ENCODE measurements at places on chromosomes 4 and X. TPM values are rescaled to one million over a fixed set of nuclear protein-coding genes. Genes with fewer than 3 reads are reported as not detected.
A peak's percentile ranks its signal among the peaks of the same experiment; 100 is the strongest.

Gene TMEM128
- total RNA-seq, result 19.4 TPM

Gene DGKK
- 43.2 TPM for total RNA-seq

Gene ADGRG4
- not detected for total RNA-seq

Gene CXCL11
- not detected for total RNA-seq

- H3K4me1 ChIP-seq, result no peaks in the 10 kb centered on the region
- peaks cover 31% of the 10 kb centered on the region for H3K27me3 ChIP-seq
- no peak overlapping the region for H3K27ac ChIP-seq
- no peaks in the 10 kb centered on the region for H3K36me3 ChIP-seq
- H3K4me3 ChIP-seq, result no peak overlapping the region
Observed at GRCh38 chr4:186304216-186304615, 38.2 kb downstream of the F11 start.

DNA sequence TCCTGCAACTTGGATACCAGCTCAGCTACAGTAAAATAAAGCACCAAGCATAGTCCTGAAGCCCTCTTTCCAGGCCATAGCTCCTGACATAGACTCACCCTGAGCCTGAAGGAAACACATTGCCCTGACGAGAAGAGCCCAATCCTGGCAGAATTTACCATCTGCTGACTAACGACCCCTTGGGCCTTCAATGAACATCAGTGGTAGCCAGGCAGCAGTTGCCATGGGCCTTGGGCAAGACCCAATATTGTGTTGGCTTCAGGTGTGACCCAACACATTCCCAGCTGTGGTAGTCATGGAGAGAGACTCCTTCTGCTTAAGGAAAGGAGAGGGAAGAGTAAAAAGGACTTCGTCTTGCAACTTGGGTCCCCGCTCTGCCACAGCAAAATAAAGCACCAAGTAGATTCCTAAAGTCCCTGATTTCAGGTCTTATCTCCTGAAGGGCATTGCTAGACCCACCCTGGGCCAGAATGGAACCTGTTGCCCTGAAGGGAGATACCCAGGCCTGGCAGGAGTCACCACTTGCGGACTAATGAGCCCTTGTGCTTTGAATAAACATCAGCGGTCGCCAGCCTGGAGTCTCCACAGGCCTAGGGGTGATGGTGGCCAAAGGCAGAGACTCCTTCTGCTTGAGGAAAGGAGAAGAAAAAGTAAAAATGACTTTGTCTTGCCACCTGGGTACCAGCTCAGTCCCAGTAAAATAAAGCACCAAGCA lies 902.6 kb downstream of the C4orf33 start:
- no peaks in the 10 kb centered on the region for H3K27me3 ChIP-seq
- DNase-seq, result no peak
- H3K27ac ChIP-seq, result no peak overlapping the region
- no peak overlapping the region for H3K4me3 ChIP-seq
- H3K4me1 ChIP-seq, result no peaks in the 10 kb centered on the region

GRCh38 chr4:87227751-87228151 lies 7.3 kb upstream of the KLHL8 start:
- H3K27me3 ChIP-seq, result no peaks in the 10 kb centered on the region
- 0 out of 2 replicates have a peak, but pooled peaks cover 9% of the 10 kb centered on the region for H3K4me1 ChIP-seq
- DNase-seq, result no peak
- no peaks in the 10 kb centered on the region for H3K36me3 ChIP-seq
- no peak overlapping the region for H3K4me3 ChIP-seq
- H3K27ac ChIP-seq, result no peak overlapping the region

- H3K27ac ChIP-seq, result no peak overlapping the region
- H3K36me3 ChIP-seq, result no peaks in the 10 kb centered on the region
- DNase-seq, result no peak
- H3K4me1 ChIP-seq, result 0 out of 2 replicates have a peak, but pooled peaks cover 7% of the 10 kb centered on the region
Observed at GRCh38 chr4:26958925-26959653, 98.4 kb downstream of the STIM2 start.

Gene MND1
- total RNA-seq, result 40.7 TPM

DNA sequence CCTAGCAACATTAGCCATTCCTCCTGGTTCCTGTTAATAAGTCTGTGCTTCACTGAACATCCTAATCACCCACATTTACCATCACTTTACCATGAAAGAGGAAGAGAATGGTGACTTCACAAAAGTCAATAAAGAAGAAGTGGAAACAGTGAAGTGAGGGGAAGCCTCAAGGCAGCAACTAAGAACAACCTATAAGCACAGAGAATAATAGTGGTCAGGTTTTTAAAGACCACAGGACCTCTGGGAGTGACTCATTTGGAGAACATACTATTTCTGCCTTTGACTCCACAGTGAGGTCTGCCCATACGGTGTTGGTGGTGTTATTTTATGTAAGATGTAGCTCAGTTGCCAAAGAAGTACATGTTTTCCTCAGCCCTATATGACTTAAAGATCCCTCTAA lies 86.0 kb upstream of the TET2 start:
- no peak for DNase-seq
- no peaks in the 10 kb centered on the region for H3K27me3 ChIP-seq
- H3K27ac ChIP-seq, result no peak overlapping the region
- no peak overlapping the region for H3K4me3 ChIP-seq
- no peaks in the 10 kb centered on the region for H3K4me1 ChIP-seq
- H3K36me3 ChIP-seq, result no peaks in the 10 kb centered on the region

DNA sequence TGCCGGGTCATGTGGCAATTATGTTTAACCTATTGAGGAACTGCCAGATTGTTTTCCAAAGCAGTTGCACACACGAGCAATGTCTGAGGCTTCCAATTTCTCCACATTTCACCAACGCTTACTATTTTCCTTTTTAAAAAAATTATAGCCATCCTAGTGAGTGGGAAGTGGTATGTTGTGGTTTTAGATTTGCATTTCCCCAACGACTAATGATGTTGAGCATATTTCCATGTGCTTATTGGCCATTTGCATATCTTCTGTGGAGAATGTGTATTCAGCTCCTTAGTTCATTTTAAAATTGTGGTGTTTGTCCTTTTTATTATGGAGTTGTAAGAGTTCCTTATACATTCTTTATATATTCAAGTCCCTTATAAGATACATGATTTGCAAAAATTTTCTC lies 60.2 kb downstream of the MTMR1 start:
- H3K27me3 ChIP-seq, result no peaks in the 10 kb centered on the region
- H3K4me3 ChIP-seq, result no peak overlapping the region
- no peaks in the 10 kb centered on the region for H3K36me3 ChIP-seq
- no peak for DNase-seq

GRCh38 chr4:10677796-10678497 lies 6.6 kb downstream of the CLNK start:
- no peak for DNase-seq
- H3K4me1 ChIP-seq, result no peaks in the 10 kb centered on the region
- no peaks in the 10 kb centered on the region for H3K36me3 ChIP-seq
- no peak overlapping the region for H3K4me3 ChIP-seq

- no peaks in the 10 kb centered on the region for H3K27me3 ChIP-seq
- no peak overlapping the region for H3K27ac ChIP-seq
- no peak for DNase-seq
- peaks cover 8% of the 10 kb centered on the region for H3K4me1 ChIP-seq
Observed at GRCh38 chrX:1578511-1579173, 12.8 kb upstream of the AKAP17A start.

DNA sequence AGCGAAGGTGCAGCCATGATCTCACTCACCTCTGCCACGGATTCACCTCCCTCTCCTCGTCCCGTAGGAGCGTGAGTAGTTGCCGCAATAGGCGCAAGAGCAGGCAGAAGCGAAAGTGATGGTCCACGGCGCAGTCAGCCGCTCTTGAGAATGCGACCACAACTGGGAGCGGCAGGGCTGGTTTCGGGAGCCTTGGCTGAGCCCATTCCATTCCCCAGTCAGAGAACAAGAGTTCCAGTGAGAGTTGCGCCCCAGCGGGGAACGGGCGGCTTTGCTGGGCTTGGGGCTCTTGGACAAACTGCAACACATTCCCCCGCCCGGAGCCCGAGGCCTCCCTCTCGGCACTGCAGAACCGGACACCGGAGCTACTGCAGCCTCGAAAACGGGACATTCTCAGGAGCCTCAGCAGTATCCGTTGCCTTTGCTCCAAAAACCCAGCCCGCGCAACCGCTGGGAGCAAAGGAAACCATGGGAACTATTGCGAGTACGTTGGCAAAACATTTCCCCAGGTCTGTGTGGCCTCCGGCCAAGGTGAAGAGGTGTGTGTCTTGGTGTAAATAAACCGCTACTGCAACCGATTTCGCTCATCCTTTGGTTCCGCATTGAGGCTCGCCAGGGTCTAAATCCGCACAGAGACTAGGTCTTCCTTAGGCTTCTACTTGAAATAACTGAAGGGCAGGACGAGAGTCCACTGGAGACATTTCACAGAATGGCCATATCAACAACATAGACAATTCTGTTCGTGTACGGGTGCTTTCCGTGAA lies 5.7 kb upstream of the ZBTB33 start:
- peak; percentile 71 for DNase-seq
- H3K27ac ChIP-seq, result peak overlapping the region; percentile 96
- peak overlapping the region; percentile 80 for H3K4me3 ChIP-seq

Gene PFKFB1
- total RNA-seq, result 1.7 TPM

DNA sequence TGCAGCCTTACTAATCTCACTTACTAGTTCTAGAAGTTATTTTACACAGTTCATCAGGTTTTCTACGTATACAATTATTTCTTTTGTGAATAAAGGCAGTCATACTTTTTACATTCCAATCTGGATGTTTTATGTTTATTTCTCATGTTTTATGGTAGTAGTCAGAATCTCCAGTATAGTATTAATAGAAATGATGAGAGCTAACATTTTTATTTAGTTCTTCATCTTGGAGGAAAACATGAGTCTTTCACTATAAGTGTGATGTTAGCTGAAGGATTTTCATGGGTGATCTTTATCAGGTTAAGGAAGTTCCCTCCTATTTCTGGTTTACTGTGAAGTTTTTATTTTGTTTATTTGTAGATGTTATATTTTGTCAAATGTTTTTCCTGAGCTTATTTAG lies 256.1 kb upstream of the GIMD1 start:
- H3K27me3 ChIP-seq, result no peaks in the 10 kb centered on the region
- DNase-seq, result no peak
- H3K27ac ChIP-seq, result no peak overlapping the region
- H3K4me1 ChIP-seq, result no peaks in the 10 kb centered on the region
- H3K36me3 ChIP-seq, result no peaks in the 10 kb centered on the region

DNA sequence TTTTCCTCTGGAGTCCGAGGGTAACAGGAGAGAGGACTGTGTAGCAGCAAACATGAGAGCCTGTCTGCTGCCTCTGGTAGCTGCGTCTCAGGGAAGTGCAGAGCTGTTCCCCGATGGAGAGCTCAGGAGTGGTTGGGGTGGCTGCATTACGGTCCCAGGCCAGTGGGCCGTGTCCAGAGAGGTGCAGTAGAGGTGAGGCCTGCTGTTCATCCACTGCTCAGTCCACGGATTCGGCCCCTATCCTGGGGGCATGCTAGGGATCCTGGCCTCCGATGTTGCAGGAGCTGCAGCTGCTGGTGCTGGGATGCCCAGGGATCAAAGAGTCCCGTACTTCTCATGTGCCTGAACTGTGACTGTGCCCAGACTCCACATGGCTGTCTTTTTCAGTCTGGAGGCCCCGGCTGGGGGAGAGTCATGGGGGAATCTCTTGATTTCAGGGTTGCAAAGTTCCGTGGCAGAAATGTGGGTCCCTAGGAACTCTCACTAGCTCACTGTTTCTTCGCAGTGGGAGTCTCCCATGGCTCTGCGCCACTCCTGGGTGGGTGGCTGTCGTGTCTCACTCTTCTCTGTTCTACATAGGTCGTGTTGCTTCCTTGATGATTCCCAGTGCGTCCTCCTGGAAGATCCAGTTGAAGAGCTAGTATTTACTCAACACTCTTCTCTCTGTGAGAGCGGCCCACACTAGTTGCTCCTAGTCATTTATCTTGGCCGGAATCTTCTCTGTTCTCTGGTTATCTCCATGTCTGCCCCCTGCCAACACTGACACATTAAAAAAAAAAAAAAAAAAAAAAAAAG lies 109.5 kb upstream of the CENPE start:
- H3K27me3 ChIP-seq, result no peaks in the 10 kb centered on the region
- peaks cover 33% of the 10 kb centered on the region for H3K4me1 ChIP-seq
- peak overlapping the region; percentile 49 for H3K27ac ChIP-seq
- peak overlapping the region; percentile 69 for H3K4me3 ChIP-seq
- DNase-seq, result no peak
- no peaks in the 10 kb centered on the region for H3K36me3 ChIP-seq

Gene MMAA
- 4.5 TPM for total RNA-seq

DNA sequence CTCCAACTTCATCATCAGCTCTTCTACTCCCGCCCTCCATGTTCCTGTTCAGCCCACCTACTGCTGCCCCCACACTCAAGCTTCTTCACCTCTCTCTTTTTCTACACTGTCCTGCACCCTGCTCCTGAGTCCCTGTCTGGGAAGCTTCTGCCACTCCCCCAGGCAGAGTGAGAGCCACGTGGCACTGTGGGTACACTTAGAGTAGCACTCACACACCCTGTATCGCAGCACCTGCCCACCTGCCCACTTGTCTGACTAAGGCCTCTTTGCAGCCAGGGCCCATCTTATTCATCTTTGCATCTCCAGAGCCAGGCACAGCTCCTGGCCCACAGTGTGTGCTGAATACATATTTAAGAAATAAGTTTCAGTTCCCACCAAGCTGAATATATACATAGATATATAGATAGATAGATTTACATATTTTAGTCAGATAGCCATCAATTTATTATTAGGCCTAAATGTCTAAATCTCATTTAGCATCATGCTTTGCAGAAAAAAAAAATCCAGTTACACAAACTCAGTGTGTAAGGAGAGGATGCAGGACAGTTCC lies 24.9 kb downstream of the CCDC149 start:
- H3K27ac ChIP-seq, result no peak overlapping the region
- no peak overlapping the region for H3K4me3 ChIP-seq
- no peaks in the 10 kb centered on the region for H3K4me1 ChIP-seq
- no peaks in the 10 kb centered on the region for H3K27me3 ChIP-seq

Data from HepG2 (cell line).